ENCODE measurements at places on chromosomes 1 and 21.

GRCh38 chr1:193971595-193971994 is 785.2 kb upstream of the B3GALT2 start:
- DNase-seq = no peak

- DNase-seq = no peak
These were observed 17.9 kb upstream of the TTC34 start for GRCh38 chr1:2819429-2819828.

GRCh38 chr1:2431103-2431502 is 18.7 kb upstream of the PEX10 start:
- DNase-seq = no peak

DNA sequence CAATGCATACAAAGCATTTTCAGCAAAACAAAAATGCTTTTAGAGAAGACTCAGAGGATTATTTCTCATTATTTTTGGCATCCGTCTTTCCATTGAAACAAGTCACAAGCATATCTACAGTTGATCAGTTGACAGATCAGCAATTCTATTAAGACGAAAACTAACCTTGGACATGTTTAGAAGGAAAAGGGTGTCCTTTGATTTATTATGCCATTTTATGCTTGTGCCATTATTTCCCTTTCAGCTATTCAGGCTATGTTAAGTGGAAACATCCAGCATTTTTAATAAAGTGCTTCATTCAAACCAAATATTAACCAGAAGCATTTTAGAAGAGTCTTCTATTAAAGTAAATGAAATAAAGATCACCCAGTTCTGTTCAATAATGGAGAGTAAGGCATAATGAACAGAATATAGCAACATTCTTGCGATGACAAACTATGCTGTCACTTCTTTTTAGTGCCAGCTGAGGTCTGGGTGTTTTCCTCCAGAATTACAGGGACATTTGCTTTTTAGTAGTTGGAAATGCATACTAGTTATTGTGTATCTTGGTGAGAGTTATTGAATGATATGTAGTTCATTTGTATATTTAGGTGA is 481.4 kb downstream of the PLA2G4A start:
- no peak for DNase-seq

GRCh38 chr1:1910651-1911331 is 4.3 kb upstream of the CALML6 start:
- DNase-seq = no peak

- no peak for DNase-seq
These were observed 15.5 kb downstream of the DEGS1 start for GRCh38 chr1:224198572-224198971.
